ENCODE measurements at places on chromosomes 5 and 9.

DNA sequence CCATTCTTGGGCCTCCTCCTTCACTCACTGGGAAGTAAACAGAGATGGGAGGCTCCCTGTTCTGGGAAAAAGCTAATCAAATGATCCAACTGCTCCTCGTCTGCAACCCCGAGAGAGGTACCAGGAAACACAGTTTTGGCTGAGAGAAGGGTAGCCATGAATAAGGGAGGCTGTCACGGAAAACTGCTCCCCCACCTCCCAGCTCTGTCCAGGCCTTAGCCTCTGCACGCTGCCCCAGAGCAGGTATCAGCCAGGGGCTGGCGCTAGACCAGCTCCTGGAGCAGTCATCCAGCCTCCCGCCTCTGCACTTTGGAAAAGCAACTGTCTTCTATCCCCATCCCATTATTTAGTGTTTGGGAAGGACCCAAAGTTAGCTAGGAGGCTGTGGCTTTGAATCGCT is 266.1 kb downstream of the NDUFS4 start:
- no peak for DNase-seq

- no peak for DNase-seq
Measured at GRCh38 chr5:7850395-7851239, at the start of gene CFAP90. Gene CFAP90, minus strand, starts transcription at chr5:7851133. Its CDS starts 112 bp downstream, at chr5:7851021.

- DNase-seq: no peak
Measured at GRCh38 chr5:27144456-27144855, 106.1 kb upstream of the CDH9 start.

- DNase-seq: no peak
Measured at GRCh38 chr9:73009649-73010288, 56.9 kb upstream of the ALDH1A1 start.

- DNase-seq: no peak
Measured at GRCh38 chr5:126816649-126817048, 39.7 kb downstream of the LMNB1 start.

GRCh38 chr5:93622240-93622885 is 39.3 kb downstream of the NR2F1 start:
- DNase-seq: no peak

DNA sequence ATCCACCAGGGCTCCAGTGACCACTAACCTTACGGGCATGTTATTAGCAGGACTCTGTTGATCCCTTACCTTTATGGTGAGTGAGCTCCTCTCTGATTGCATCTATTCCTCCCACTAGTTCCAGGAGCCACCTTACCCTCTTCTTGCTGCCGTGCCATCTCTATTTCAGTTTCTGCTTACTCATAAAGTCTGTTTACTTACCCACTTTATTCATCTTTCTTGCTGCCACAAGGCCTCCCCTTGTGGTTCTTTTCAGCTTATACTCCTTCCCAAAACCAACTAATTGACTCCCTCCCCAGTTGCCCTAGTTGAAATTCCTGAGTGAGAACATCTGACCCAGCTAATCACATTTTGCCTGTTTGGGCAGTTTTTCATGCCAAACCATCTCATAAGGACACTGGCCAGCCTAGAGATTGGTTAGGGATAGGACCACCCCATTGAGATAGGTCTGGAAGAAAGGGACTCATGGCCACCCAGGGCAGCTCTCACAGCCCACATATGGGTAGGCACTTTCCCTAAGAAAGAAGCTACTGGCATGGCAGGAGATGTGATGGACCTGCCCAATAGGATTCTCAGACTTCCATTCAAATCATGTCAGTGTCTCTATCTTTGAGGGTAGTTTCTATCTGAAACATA is 412.7 kb downstream of the EFNA5 start:
- DNase-seq: no peak

DNA sequence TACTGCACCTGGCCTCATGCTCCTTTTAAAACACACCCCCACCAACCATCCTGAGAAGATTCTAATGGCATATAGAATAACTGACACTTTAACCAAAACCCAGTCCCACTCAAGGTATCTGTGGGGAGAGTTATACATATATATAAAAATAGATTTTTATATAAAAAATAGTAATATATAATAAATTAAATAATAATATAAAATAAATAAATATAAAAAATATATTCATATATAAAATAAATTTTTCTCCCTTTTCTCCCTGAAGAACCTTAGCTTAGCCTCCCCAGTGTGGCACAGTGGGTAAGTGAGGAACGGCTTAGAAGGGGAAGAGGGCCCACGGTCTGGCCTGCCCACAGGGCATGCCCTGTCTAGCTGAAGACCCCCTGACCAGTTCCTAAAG is 51.1 kb upstream of the SSBP2 start:
- DNase-seq: no peak

- DNase-seq: no peak
Measured at GRCh38 chr5:57595523-57595991, 112.9 kb upstream of the ACTBL2 start.

DNA sequence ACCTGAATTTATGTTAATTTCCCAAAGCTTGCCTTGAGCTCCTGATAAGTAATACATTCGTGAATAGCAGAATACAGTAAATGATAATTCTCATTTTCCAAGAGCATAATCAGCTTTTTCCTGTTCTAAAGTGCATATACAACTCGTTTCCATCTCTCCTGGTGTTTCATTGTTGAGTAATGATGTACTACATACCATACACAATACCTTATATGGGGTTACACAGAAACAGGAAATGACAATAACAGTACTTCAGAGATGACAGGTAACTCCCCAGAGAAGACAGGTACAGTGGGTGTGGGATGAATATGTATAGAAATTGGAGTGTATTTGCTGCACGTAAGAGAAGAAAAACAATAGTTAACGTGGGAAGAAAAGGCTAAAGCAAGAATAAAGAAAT is 287.1 kb downstream of the TENT4A start:
- DNase-seq: no peak

- DNase-seq: no peak
Measured at GRCh38 chr5:178186427-178186826, 744 bp downstream of the GMCL2 start.

DNA sequence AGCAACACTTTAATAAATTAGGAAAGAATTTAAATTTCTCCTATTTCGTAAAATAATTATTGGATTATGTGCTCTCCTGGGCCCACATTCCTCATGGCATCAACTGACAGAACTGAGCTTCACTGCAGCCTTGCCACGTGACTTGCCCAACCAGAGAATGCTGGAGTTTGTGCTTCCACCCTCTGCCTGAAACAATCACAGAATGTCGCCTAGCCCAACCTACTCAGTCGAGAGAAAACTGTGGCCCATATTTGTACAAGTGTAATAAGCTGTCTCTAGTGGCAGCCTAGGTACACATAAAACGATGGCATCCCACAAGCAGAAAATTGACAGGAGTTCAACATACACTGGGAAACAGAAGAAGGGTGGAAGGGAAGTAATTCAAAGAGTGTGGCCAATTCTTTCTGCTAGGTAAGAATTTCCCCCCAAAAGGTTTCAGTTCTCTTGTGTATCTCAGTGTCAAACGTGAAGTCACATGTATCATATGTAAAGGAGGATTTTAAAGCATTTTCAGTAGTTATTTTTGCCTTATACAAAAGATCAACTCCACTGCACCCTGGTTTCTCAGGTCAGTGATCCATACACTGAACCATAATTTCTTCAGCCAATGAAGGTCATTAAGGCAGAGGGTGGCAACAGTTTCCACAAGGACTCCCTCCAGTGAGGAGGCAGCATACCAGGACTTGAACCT is 41.7 kb downstream of the ZNF608 start:
- no peak for DNase-seq

DNA sequence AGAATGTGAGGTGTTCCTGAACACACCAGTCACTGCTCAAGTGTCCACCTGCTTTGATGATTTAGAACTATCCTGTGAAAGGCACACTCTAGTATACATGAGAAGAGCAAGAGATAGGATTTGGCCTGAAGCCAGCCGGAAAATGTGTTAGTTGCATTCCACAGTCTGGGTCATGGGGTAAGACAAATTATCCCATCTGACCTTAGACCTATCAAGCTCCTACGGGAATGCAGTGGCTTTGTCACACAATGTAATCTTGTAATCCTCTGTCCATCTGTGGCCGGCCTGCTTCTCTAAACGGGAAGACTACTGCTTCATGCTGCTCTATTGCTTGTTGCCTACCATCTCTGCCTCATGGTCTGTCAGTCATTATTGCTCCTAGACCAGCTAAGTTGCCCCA is 92.4 kb upstream of the PRRC1 start:
- DNase-seq: no peak

GRCh38 chr5:135239453-135240282 is 159.4 kb downstream of the MACROH2A1 start:
- no peak for DNase-seq

- no peak for DNase-seq
Measured at GRCh38 chr9:78167356-78167755, 68.5 kb upstream of the CEP78 start.

GRCh38 chr9:38621434-38622287 is 1.3 kb upstream of the ANKRD18A start:
- DNase-seq: no peak

DNA sequence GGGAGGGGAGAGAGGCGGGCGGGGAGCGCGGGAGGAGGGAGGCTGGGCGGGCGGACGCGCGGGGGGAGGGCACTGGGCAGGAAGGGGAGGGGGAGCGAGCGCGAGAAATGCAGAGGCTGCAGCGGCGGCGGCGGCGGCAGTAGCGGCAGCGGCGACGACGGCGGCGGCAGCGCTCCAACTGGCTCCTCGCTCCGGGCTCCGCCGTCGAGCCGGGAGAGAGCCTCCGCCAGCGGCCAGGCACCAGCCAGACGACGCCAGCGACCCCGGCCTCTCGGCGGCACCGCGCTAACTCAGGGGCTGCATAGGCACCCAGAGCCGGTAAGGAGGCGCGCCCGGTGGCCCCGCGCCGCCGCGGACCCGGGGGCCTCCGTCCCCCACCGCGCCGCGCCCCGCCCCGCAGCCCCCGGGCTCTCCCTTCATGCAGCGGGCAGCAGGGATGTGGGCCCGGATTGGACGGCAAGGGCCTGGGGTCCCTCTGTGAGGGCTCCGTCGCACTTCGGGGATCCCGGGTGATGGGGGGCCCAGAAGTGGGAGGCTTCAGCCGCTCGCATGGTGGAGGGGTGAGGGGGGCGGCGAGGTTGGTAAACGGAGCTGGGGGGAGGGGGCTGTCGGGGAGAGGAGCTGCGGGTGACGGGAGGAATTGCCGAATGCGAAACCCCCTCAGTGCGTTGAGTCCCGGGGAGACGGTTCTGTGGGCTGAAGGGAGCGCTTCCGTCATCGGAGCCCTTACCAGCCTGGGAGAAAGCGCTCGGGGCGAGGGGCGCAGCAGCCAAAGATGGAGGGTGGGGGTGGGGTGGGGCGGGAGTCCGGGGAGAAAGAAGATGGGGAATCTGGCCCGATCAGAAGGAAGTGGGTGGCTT is at the start of gene BASP1:
Gene BASP1, plus strand, starts transcription at position 139 of the 860 bp plus-strand sequence. CDS start 57,586 bp downstream, outside the sequence.
- DNase-seq: no peak

DNA sequence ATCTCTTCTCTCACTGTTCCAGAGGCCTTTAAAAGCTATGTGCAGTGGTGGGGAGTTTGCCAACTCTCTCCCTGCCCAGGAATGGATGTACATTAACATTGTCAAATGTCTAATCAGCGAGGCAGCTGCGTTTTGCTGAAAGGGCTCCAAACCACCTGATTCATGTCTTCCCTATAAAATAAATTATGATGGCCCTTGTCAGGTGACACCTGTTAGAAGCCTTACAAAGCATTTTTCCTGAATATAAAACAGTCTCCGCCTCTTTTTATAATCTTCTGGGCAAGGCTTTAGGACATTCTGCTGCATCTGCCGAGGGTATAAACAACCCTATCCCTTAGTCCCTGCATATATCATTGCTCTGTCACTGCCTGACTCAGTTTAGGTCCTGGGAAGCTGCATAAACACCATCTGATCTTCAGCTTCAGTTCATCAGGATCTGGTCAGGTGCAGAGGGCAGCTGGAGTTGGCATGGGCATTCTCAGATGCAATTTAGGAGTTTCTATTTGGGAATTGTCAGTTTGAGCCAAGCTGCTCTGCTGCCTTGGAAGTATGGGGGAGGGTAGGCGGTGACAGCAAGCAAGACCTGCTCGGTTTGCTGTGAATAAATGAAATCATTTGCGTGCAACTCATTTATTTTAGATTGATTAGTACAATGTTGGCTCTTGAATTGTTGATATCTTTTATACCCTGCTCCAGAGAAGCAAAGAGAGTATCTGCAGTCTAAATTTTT is 103.5 kb downstream of the ACER2 start:
- no peak for DNase-seq

DNA sequence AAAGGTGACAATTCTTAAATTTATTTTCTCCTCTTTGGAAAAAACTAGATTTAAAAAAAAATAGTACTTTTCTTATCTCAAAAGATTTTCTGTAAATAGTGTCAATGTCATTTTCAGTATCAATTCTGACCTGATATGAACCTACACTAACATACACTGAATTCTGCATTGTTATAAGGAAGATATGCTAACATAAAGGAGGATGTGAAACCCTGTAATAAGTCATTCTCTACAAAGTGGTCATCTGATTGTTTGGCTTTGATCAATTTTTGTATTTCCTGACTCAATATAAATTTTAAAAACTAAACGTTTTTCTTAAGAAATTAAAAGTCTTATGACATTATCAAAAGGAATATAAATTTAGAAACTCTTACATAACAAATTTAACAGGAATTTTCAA is 233.6 kb upstream of the EDIL3 start:
- DNase-seq: no peak

DNA sequence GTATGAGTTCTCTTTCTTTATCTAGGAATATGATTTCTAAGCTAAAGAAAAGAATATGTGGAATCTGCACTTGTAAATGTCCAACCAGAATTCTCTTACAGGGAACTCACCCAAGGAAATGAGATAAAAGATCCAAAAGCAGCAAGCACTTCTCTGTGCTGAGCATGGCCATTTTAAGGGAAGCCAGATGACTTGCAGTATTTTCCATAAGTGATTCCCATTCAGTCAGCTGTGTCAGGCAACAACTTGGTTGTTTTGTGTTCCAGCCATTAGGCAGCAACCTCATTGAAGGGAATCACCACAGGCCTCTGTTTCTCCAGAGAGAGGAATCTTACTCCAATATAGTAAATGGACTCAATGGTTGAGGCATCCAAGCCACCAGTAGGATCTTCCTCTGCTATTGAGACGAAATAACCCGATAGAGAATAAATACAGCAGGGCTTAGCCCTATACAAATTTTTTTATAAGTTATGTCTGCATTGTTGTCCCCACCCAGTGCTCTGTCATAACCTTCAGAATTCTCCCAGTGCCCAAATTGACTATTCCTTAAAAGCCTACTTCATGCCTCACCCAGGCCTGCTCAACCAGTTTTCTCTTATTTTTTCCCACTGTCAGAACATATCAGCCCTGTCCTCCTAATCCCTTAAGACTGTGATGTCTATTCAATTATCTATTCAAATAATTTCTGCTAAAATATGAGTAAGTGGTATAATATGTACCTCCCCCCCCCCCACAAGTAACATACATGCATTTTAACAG is 236.6 kb downstream of the PJA2 start:
- DNase-seq: no peak

- DNase-seq: no peak
Measured at GRCh38 chr9:129455151-129455995, 165.5 kb downstream of the C9orf50 start.

DNA sequence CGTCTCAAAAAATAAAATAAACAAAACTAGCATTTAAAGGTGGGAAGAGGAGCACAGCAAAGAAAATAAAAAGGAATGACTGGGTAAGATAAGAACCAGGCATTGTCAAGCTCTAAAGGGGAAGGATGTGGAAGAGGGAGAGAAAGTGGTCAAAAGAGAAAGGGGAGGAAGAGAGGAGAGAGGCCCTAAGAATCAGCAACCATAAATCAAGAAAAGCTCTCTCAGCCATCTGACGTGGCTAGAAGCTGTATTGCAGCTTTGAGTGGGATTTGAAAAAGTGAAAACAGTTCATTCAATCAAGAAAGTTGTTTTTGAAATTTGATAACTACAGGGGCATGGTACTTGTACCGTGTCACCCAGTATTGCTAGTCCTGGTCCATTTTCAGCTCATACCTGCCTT is 45.4 kb upstream of the F2R start:
- no peak for DNase-seq

GRCh38 chr5:15116996-15117395 is 245.4 kb upstream of the ANKH start:
- no peak for DNase-seq
